ENCODE measurements at places on chromosomes 2 and 18.

DNA sequence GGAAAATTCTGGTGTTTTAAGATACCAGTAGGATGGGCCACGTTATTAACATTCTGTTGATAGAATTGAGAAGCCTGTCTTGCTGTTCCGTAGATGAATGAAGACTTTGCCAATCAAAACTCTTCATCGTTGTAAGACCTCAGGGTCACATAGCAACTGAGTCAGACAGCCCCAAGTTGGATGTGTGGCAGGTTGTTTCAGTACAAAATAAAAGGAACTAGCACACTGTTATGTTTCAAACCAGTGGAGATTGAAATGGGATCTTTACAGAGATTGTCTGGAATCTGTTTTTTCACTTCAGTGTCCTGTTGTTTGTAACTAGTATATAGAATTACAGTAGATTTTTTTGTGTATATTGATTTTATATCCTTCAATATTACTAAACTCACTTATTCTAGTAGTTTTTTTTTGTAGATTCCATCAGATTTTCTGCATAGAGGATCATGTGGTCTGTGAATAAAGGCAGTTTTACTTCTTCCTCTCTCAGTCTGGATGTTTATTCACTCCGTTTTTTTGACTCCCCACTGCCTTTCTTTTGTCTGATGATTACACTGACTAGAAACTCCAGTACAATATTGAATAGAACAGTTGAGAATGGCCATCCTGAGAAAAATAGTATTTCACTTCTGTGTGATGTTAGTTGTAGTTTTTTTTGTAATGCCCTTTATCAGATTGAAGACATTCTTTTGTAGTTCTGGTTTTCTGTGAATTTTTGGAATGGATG lies 22.7 kb downstream of the EPC2 start:
- no peak for DNase-seq

- no peak for DNase-seq
These were observed 1.2 kb upstream of the NPAS2 start for GRCh38 chr2:100818606-100819369.

- DNase-seq = no peak
These were observed 45.2 kb upstream of the GLS start for GRCh38 chr2:190835303-190835930.

DNA sequence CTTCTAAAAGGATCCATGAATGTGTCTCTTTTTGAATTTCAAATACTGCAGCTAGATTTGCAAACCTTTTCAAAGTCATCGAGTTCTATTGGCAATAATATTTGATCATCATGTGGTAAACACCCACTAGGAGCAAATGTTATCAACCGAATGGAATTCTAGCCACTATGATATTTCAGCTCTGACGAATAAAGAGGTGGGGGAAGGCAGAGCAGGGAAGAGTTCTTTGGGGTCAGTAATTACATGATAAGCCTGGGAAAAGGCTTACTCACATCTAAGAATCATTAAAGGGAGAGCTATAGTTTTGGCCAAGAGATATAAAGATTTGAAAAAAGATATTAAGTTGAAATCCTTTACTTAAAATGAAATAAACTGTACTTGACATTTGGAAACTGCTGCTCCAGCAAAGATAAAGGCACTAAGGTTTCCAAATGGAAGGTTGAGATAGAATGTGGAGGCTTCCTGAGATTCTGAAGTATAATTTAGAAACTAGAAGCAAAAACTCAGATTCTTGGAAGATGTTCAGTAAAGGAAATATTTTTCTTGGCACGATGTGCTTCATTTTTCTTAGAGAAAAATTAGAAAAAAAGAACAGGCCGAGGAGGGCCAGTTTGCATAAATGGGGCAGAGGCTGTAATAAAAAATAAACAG lies 104.7 kb upstream of the ARHGAP28 start:
- DNase-seq = no peak

DNA sequence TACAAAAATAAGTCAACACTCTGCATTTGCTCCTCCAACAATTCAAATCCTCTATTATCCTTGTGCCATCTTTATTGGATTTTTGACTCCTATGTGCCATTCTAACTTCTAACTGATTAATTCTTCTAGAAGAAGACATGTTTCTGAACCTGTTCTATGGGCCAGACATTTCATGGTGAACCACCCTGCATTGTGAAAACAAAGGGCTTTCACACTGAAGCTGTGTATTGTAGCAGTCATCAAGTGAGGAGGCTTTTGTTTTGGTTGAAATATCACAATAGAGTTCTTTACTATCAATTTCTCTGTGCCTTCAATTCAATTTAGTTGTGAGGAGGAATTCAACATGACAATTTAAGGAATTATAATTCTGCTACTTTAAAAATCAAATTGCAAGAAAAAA lies 357.9 kb downstream of the PLCL1 start:
- no peak for DNase-seq

DNA sequence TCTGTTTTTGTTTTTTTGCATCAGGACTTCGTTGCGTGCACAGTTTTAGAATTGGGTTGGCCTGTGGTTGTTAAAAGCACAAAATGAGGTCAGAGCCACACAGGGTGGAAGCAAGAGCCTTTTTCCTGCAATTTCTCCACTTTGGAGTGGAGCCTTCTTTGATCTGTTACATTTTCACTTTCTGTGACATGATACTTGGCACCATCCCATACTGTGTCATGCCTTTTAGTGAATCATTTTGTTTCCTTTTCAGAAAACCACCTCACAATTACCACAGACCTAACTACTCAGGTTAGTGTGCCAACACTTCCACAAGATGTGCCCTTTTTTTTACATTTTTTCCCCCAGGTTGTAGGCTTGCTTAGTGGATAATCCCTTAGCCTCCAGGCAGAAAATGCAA lies 32.5 kb downstream of the MERTK start:
- no peak for DNase-seq

- no peak for DNase-seq
These were observed 68.5 kb downstream of the KLF7 start for GRCh38 chr2:207097278-207097677.

GRCh38 chr18:69935319-69936190 lies 12.1 kb downstream of the CD226 start:
- DNase-seq = no peak

DNA sequence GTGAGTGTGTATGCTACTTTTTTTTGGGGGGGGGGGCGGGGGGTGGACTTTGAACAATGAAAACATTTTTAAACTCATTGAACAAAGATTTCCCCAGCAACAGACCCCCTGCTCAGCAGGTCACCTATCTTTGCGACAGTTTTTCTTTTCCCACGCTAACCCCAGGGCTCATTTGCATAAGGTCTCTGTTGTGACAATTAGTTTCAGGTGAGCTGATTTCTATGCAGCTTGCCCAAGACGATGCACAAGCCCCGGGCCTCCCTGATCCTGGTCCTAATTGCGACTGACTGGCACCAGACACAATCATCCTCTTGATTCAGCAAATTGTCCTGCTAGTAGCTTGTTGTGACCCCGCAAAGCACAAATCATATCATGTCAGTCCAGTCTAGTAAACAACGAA lies 40.3 kb downstream of the ZEB2 start:
- no peak for DNase-seq

- no peak for DNase-seq
These were observed 52.8 kb downstream of the CHMP3 start for GRCh38 chr2:86510436-86510933.

- DNase-seq = no peak
These were observed 23.8 kb downstream of the ANKAR start for GRCh38 chr2:189698020-189698887.

DNA sequence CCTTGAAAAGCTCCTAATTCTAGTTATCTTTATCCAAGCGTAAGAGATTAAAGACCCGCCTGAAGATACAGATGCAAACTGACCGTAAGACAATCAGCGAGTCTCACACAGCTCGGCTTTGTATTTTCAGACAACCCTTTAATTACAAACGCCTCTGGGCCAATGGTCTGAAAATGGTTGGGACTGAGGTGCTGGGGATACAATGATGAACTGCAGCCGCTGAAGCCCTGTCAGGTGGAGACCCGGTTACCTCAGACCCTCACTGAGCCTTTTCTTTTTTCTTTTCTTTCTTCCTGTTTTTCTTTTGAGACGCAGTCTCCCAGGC lies 715 bp upstream of the CFAP36 start:
- DNase-seq = no peak

DNA sequence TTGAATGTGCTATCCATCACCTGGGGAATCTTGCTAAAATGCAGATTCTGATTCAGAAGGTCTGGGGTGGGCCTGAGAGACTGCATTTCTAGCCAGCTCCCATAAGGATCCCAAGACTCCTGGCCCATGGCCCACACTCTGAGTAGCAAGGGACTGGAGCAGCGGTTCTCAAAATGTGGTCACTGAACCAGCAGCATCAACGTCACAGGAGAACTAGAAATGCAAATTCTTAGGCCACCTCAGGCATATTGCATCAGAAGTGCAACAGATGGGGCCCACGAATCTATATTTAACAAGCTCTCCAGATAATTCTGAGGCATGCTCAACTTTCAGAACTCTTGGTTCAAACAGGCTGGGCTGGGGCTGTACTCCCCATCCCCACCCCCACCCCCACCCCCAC lies 74.6 kb downstream of the DHRS9 start:
- DNase-seq = no peak

GRCh38 chr2:47058003-47058931 lies 96.8 kb downstream of the STPG4 start:
- DNase-seq = no peak

DNA sequence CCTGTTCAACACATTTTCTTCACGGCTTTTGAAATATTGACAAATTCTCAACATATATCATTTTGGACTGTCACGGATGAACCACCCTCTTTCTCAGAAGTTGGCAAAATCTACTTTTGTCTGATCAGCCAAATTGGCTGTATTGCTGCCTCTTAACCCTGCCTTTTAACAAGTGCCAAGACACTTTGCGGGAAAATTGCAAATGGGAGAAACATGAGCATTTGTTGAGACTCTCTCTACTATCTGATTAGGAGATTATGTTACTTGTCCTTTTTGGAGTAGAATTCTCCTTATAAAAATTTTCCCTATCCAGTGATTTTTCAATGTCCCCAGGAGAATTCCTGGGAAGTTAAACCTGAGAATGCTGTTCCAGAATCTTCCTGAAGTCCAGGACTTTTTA lies 256.2 kb upstream of the ZSWIM2 start:
- no peak for DNase-seq

- no peak for DNase-seq
These were observed 570.3 kb downstream of the FBXO15 start for GRCh38 chr18:73577365-73577764.

- peak; percentile 73 for DNase-seq
These were observed 6.3 kb upstream of the STAT1 start for GRCh38 chr2:191020221-191020741.

DNA sequence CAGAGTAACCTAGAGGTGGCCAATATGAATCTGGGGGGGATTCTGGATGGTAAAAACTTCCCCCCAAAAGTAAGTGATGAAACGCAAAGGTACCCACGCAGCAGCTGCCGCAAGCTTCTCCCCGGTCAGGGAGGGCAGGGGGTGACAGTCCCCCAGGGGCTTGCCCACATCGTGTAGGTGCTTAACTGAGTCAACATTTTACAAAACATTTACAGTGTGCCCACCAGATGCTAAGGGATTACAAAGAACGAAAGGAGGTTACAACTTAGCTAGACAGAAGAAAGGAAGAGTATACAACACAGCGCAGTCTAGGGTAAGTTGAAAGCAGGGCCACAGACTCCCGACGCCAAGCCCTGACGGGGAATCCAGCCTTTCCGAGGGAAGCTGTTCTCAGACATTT lies 45.6 kb downstream of the LPIN2 start:
- DNase-seq = no peak

DNA sequence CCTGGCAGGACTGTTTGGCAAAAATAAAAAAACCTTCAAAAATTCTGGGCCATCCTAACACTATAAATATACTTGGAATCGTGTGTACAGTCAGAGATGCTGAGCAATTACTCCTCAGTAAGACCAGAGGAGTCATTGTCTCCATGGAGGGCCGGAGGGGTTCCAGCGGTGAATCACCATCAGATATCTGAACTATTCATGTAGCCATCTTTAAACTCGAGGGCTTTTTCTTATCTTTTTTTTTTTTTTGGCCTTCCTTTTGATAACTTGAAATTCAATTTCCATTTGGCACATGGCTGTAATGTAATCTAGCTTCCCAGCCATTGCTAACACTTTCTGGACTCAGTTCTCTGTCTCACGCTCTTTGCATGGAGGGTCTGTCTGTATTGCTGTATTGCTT lies 7.4 kb upstream of the FHL2 start:
- no peak for DNase-seq

GRCh38 chr2:127719301-127720218 lies 18.3 kb downstream of the SFT2D3 start:
- no peak for DNase-seq

GRCh38 chr2:239747274-239747673 lies 277.9 kb downstream of the NDUFA10 start:
- no peak for DNase-seq

- no peak for DNase-seq
These were observed 21.6 kb downstream of the TRPM8 start for GRCh38 chr2:233938676-233939370.

DNA sequence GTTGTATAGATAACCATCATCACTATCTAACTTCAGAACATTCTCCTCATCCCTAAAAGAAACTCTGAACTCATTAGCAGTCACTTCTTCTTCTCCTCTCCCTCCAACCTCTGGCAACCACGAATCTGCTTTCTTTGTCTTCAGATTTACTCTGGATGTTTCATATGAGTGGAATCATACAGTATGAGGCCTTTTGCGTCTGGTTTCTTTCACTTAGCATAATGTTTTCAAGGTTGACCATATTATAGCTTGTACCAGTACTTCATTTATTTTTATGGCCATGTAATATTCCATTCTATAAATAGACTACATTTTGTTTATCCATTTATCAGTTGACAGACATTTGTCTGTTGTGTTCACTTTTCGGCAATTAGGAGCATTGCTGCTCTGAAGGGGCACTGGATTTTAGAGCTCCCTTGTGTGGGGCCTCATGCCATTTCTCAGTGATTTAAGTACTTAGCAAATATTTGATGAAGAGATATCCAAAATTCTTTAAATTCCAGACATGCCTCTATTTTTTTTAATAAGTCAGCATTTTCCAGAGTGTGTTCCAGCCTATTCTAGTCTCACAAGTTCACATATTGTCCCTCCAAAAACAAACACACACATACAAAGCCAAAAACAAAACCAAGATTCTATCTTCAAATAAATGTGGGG lies 22.5 kb upstream of the MAP3K20 start:
- no peak for DNase-seq

GRCh38 chr18:62812876-62813275 lies 97.5 kb downstream of the PHLPP1 start:
- no peak for DNase-seq

- no peak for DNase-seq
These were observed 15.0 kb downstream of the LYG2 start for GRCh38 chr2:99240431-99240830.

Measured in iPS DF 6.9 (cell line).